M059J (cell line): ENCODE measurements at places on chromosomes 16 and 17.

GRCh38 chr17:44599298-44600175, 42.3 kb downstream of the FZD2 start:
- peak; percentile 96 for DNase-seq

- no peak for DNase-seq
Measured at GRCh38 chr17:48630009-48630924, 4.1 kb upstream of the HOXB9 start.

DNA sequence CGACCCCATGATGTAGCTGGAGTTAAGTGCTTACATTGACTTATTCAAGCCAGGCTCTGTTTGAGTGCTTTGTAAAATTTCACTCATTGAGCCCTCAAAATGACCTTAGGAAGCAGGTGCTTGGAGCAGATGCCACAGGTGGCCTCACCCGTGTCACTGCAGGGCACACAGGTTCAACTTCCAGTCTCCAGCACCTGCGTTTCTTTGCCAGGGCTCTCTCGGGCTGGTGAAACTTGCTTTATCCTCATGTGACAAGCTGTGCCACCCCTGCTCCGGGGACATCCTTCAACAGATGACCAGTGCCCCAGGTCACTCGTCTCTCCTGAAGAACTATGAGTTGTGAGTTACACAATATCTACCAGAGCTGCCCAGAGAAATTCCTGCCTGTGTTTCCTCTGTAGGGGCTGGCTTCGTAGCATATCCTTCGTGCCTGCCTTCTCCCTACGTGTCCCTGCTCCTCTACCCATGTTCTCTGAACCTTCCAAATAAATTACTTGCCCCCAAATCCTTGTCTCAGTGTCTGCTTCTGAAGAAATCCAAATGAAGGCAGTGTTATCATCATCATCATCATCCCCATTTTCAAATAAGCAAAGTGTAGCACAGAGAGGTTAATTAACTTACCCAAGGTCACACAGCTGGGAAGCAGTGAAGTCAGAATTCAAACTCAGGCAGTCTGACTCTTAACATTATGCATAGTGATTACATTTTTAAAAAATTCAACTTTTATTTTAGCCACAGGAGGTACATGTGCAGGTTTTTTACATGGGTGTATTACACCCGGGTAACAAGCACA, 352.5 kb downstream of the NPIPA8 start:
- no peak for DNase-seq

GRCh38 chr17:39213852-39214251, 11.9 kb downstream of the STAC2 start:
- peak; percentile 76 for DNase-seq

- peak; percentile 49 for DNase-seq
Measured at GRCh38 chr17:9658593-9659211, 13.4 kb downstream of the USP43 start.

GRCh38 chr17:79033046-79033616, 9.2 kb downstream of the C1QTNF1 start:
- no peak for DNase-seq

DNA sequence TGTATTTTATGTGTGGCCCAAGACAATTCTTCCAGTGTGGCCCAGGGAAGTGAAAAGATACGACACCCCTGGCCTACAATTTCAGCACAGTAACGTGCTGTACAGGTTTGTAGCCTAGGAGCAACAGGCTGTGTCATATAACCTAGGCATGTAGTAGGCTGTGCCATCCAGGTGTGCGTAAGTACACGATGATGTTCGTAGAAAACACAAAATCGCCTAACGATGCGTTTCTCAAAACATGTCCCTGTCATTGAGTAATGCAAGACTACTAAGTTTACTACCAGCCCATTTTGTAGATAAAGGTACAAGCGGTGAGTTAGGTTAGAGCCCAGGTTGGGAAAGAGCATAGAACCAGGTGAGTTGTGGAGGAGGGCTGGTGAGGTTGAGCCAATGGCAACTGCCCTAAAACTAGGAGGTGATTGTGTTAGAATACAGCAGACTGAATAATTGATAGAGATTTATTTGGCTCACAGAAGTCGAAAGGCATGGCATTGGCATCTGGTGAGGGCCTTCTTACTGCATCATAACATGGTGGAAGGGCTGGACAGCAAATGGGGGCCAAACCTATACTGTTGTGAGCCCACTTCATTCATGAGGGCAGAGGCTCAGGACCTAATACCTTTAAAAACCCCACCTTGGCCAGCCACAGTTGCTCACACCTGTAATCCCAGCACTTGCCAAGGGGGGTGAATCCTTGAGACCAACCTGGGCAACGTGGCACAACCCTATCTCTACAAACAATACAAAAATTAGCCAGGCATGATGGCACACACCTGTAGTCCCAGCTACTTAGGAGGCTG, 4.2 kb downstream of the EIF1 start:
- no peak for DNase-seq

- DNase-seq, result no peak
Measured at GRCh38 chr16:67237396-67238277, 9.6 kb downstream of the FHOD1 start.

DNA sequence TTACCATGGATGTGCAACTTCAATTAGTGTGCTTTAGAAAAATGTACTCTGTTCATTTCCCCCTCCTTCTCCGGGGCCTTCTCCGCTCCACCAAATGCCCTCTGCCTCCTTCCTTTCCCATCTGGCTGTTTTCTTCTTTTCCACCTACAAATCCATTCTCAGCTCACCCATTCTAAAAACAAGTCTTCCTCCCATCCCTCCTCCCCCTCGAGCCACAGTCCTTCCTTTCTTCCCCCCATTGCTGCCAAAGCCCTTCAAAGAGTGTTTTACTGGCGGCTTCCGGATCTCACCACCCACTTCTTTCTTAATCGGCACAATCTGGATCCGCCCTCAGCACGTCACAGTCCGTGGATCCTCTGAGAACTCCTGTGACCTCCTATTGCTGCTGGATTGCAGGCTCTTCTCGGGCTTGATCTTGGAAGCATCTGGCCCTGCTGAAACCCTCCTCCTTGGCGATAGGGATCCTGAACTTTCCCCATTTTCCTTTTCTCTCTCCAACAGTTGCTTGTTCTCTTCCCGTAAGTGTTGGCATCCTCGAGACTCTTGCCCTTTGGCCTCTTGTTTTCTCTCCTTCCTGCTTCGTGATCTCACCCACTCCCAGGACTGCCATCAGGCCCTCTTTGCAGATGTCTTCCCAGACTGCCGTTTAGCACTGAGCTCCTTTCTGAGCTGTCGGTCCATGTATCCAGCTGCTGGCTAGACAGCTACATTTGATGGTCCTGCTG, 36.0 kb upstream of the FBXO47 start:
- no peak for DNase-seq

DNA sequence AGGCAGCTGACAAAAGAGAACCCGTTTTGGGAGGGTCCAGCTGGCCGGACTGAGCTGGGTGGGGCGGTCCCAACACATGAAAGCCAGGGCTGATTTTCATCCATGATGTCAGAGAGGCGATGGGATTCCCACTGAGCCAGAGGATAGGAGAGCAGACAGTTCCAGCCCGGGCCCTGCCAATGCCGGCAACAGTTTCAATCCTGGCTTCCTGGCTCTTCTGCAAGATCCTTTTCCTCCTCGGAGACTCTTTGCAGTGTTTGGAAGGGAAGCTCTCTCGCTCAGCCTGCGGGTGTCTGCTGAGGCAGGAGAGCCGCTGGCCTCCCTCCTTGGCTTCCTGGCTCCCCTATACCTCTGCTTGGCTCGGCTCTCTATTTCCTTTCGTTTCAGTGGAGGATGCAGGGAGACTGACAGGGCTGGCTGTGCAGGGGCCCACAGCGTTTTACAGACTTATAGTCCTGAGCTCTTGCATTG, 145.5 kb upstream of the SOX9 start:
- peak; percentile 69 for DNase-seq

DNA sequence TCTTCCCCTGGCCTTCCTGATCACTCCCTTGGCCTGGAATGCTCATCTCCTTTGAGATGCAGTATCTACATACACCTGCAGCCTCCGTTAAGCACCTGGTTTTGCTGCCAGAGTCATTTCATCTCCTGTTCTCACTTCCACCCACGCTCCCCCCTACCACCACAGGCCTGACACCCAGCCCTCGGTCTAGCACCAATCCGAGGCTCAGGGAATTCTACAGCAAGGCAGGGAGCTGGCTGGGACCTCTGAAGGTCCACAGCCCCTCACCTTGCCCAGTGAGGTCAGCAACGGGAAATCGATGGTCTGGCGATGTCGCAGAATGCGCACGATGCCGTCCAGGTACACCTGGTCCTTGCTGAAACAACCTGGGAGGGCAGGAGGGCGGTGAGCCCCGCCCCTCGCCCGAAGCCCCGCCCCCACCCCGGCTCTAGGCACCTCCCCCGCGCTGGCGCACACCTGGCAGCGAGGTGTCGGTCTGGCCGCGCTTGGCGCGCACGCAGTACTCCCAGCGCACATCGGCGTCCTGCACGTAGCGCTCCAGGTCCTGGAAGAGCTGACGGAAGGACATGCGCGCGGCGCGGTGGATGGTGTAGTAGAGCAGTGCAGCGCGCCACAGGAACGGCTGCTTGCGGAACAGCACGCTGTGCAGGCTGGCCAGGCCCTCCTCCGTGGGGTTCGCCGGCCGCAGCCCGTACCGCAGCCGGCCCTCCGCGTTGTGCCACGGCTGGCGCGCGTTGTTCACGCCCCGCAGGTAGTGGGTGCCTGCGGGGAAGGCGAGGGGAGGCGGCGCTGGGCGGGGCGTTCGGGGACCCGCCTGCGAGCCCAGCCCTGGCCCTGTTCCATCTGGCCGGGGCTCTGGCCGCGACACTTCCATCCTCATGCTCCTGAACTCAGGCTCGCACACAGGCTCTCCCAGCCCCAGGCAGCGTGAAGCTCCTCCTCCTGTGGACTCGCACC, 5.7 kb downstream of the MATCAP1 start:
- DNase-seq, result no peak

DNA sequence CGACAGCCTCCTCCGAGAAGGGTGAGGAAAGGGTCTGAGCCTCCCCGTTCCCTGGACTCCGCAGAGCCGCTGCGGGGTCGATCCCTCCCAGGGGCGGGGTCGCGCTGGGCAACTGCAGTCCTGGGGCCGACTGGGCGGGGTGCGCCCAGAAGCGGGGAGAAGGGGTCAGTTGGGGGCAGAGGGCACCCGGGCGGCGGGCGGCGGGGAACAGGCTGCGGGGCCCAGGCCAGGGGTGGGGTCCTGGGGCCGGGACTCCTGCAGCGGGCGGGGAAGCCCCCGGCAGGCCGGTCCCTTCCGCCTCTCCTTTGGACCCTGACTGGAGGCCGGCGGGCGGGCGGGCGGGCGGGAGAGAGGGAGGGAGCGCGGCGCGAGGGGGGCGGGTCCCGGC, 352 bp downstream of the GGNBP2 start:
- no peak for DNase-seq

GRCh38 chr17:22443061-22443460, 750.7 kb downstream of the KCNJ18 start:
- DNase-seq, result no peak

GRCh38 chr16:67652578-67653127, 7.4 kb downstream of the ACD start:
- peak; percentile 32 for DNase-seq

DNA sequence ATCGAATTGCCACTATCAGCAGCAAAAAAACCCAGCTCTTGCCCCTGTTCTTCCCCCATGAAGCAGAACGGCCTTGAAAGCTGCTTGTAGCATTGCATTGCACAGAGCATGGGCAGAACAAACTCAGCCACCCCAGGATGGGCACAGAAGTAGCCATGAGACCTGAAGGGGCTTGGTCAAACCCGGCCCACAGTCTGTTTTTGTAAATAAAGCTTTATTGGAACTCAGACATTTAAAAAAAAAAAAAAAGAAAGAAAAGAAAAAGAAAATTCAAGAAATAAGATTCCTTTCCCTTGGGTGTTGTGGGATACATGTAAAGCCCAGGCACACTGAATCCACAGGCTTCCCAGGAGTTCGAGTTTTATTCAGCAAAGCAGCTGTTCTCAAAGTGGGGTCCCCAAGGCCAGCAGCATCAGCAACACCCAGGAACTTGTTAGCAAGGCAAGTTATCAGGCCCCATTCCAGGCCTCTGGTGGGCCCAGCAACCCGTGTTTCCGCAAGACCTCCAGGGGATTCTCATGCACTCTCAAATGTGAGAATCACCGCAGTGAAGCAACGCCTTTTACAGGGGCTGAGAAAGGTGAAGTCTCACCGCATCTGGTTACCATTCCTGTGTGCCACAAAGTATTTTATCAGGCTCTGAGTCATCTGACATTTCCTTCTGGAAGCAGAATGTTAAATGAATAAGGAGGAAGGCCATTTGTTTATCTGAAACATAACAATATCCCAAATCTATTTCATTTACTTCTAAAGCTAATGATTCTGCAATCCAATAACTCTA, 108.2 kb downstream of the SLC39A11 start:
- DNase-seq, result peak; percentile 94

- peak; percentile 77 for DNase-seq
Measured at GRCh38 chr16:2838928-2839327, 8.8 kb downstream of the ZG16B start.

DNA sequence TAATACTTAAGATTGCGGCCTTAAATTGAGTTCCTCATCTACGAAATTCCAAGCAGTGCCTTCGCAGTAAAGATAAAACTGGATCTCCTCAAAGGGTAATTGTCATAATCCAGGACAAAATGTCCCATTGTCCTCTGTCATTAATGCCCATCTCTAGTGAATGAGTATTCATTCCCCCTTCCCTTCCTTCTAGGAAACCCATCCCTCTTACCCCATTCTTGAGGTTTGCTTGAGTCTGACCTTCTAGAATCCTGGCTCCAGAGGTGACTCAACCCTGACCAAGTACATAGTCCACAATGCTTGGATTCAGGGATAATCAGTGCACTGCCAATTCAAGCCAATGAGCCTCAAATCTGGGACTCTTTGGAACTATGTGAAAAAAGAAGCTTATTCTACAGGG, 47.0 kb upstream of the MAF start:
- DNase-seq, result no peak

DNA sequence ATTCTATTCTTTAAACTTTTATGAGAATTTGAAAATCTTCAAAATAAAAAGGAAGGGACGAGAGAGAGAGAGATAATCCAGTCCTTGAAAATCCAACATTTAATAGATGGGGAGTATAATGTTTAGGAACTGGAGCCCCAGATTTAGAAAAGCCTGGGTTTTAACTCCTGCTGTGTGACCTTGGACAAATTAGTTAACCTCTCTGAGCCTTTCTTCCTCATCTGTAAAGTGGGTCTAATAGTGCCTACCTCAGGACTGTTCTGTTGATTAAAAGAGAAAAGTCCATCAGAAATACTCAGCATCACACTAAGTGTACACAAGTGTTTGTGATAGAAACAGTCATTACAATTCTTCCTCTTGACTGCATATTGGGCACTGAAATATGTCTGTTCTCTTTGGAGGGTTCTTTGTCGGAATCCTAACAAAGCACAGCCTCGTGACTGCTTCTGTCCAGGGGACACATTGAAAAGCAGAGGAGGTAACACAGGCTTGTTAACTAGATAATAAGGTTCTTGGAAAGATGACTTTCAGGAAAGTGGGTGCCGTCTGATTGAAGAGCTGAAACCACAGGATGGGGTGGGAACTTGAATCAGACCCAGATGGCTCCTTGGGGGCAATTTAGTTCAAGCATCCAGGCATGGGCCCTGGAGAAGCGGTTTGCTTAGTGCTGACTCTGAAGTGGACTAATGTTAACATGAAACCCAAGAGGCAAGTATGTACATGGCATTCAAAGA, 128.2 kb downstream of the CLEC16A start:
- peak; percentile 31 for DNase-seq

GRCh38 chr17:81885869-81886548, 5.4 kb downstream of the ALYREF start:
- DNase-seq, result peak; percentile 94
